Astrocyte of the hippocampus (primary cell): ENCODE measurements at places on chromosomes 11 and 22.

DNA sequence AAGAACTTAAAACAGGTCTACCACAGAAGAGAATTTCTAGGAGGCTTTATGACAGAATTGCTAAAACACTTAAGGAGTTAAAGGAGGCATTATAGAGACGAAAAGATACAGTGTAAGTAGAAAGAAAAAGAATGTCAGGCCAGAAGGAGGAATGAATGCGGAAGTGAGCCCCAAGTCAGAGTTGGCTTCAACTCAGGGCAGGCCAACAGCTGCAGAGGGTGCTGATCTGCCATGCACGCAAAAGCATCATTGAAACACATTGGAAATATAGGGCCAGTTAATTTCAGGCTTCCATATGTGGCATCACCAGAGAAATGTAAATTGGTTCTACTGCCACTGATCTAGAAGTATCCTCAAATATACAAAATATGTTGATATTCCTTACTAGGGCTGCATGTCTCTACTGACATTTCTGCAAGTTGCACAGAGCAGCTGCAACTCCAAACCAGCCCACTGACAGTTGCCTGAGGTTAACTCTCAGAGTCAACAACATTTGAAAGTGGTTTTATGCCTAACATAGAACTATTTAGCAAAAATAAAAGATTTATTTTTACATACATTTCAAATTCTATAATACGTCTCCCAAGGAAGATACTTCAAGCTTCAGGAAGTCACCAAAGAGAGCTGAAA is 324.1 kb downstream of the C11orf87 start:
- no peak for DNase-seq

DNA sequence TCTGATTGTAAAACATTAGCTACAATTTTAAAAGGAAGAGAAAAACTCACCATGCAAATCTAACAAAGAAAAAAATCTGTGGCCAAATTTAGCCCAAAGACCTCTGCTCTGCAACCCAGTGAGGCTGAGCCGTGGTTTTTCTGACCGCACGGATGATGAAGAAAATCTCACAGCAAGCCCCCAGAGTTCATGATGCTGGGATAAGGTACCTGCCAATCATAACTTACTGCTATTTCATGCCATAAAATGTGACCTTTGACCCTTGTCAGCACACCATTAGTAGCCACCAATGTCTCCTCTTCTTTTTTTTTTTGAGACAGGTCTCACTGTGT is 11.1 kb downstream of the CERK start:
- no peak for DNase-seq

DNA sequence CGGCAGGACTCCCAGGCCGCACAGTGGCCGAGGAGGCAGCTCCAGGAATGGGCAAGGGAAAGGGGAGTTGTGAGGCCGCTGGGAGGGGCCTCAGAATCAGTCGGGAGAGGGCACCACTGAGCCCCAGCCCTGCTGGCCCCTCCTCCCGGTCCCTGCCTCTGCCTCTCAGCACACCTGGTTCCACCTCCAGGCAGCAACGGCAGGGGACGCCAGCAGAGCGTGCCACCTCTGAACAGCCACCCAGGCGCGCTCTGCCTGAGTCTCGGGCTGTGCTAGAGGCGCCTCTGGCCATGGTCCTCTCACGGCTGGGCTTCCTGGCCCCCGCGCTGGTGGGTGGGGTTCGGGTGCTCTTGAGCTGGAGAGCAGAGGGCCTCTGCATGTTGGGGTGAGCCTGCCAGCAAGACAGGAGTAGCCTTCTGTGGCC is 33.0 kb downstream of the MOB2 start:
- DNase-seq, result no peak

DNA sequence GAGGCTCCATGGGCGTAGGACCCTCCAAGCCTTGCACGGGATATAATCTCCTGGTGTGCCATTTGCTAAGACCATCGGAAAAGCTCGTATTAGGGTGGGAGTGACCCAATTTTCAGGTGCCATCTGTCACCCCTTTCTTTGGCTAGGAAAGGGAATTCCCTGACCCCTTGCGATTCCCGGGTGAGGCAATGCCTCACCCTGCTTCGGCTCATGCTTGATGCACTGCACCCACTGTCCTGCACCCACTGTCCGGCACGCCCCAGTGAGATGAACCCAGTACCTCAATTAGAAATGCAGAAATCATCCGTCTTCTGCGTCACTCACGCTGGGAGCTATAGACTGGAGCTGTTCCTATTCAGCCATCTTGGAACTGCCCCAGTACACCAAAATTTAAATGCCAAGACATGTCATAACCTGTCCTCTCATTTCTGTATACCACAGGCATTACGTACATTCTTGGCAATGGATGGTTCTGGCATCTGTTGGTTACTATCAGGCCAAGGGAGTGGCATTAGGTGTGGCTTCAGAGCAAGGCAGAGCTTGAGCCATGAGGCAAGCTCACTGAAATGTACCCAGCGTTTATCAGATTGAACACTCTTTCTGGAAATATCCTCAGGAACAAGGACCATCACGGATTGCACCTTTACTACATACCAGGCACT is 95.4 kb upstream of the GALNT18 start:
- no peak for DNase-seq

DNA sequence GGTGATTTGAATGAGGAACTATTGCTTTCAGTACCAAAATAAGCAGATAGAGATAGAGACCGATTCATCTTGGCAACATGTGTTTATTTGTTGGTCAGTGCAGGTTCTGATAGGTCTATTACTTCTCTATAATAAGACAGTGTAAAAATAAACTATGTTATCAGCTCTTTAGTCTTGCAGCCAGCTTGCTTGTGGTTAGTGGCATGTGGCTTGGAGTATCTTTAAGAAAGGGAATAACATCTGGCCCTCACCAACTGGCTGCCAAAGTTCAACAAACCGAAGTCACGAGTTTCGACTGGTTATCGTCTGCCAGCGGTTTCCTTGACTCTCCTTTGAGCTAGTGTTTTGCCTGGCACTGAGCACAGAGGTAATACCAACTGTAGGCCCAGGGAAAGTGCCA is 71.8 kb downstream of the CTTN start:
- peak; percentile 37 for DNase-seq

GRCh38 chr11:83549984-83550667 is 264.0 kb upstream of the CCDC90B start:
- peak; percentile 15 for DNase-seq

- DNase-seq, result no peak
Measured at GRCh38 chr22:25629613-25630012, 65.1 kb downstream of the GRK3 start.

- DNase-seq, result peak; percentile 92
Measured at GRCh38 chr11:102599642-102600261, 25.4 kb downstream of the MMP20 start.

DNA sequence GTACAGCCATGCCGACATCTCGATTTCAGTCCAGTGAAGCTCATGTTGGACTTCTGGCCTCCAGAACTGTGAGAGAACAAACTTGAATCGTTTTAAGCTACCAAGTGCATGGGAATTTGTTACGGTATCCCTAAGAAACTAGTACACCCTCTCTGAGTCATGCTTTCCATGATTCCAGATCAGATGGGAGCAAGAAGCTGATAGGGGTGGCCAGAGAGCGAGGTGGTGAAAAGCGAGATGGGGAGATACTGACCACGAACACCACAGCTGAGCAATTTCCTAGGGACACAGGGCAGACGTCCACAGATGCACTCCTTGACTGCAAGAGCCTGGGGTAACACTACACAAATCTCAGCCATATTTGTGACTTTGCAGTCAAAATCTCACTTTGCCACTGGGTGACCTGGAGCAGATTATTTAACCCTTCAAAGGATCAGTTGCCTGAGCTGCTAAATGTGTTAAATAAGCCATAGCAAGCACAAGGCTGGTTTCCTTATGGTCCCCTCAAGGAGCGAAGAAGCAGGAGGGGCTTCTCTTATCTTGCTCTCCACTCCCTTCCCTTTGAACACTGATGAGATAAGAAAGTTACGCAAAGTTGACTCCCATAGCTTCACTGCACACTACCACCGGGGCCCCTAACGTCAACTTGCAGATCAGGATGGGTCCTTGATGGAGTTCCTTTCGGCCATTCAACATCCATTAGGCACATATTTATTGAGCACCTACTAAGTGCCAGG is 22.6 kb upstream of the RCN1 start:
- no peak for DNase-seq
